ENCODE measurements at places on chromosomes 11 and 22.
A peak's percentile ranks its signal among the peaks of the same experiment; 100 is the strongest.

DNA sequence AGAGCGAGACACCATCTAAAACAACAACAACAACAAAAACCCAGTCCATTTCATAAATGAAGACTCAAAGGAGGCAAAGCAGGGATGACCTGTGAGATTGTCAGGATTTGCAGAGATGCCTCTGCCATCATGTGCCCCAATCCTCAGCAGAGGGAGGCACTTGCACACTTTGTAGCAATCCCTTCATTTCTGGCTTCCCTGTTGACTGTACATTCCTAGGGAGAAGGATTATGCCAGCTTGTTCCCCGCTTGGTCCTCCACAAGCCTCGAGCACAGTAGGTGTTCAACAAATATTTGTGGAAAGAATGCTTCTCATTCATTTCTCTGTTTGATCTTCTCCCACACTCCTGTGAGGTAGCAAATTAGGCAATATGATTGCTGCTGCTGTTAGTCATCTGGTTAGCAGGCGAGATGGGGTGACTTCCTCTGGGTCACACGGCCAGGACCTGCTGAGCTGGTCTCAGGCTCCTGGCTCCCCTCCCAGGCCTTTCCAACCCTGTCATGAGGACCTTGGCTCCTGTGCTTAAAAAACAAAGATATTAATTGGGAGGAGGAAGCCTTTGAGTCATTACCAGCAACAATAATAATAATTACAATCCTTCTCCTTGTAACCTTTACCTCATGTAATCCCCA is 34.1 kb downstream of the LIF start:
- DNase-seq: peak; percentile 21

DNA sequence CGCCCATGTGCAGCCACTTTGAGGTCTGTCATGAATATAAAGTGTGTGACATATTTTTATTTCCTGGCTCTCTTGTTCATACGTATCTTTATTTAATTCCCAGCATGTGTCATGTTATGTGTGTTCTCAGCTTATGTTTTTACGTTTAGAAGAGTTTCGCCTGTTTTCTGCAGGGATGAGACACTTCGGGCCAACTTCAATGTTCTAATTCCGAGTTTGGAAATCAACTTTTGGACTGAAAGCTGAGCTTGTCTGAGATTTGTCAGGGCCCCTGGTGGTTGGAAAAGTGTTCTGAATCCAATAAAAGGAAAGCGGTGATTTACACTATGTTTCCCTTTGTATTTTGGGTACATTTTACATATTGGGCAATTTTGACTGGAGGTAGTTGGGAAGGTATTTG is 810.7 kb downstream of the TBC1D22A start:
- no peak for DNase-seq

DNA sequence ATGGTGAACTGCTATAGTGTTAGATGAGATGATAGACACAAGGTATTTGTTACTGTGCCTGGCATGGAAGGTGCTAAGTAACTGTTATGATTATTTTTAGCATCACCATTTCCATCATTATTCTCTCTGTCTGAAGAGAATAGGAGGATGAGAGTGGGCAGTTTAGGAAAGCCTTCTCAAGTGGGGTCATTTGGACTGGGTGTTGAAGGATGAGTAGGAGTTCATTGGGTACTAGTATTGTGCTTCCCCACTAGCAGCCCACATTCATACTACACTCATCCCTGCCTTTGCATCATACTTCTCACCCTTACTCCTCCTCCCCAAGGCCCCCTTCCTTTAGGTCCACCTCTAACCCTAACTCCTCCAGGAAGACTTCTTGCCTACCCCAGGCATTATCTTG is 20.6 kb downstream of the MYEOV start:
- no peak for DNase-seq

DNA sequence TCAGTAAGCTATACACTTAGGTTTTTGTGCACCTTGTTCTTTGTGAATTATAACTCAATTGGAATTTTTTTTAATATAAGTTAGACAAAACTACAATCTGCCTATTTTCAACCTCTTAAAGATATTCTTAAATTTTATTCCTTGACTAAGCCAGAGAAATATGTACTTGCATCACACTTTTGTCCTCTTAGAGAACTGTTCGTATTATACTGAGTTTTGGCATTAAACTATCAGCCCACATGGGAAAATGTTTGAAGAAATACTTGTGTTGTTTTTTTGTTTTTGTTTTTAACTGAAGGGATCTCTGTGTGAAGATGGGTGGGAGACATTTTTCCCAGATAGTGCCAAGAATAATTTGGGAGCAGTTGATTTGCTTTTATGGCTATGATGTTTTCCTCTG is 25.3 kb downstream of the CEP295 start:
- no peak for DNase-seq

- no peak for DNase-seq
Measured at GRCh38 chr11:131814108-131814507, 443.7 kb downstream of the NTM start.
